ENCODE measurements at places on chromosomes 3 and 15.

GRCh38 chr3:188108703-188109412, 45.1 kb upstream of the LPP start:
- DNase-seq = no peak

- peak; percentile 1 for DNase-seq
These were observed 59.2 kb downstream of the USP50 start for GRCh38 chr15:50487287-50487686.

DNA sequence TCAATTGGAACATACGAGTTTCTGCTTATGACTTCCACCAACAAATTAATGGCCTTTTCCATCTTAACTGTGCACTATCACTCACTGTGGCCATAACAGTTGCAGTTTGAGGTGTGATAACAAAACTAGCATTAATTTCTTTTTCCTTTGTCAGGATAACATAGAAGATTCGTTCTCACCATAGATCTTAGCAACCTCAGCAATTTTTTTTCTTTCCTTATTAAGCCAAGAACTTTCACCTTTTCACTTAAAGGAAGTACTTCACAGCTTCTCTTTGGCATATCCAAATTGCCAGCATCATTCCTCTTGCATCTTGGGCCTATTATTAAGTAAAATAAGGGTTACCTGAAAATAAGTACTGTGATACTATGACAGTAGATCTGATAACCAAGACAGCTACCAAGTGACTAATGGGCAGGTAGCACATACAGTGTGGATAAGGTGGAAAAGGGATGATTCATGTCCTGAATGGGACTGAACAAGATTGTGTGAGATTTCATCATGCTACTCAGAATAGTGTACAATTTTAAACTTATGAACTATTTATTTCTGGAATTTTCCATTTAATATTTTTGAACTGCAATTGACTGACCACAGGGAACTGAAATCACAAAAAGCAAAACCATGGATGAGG, 46.6 kb downstream of the CEP70 start:
- no peak for DNase-seq

GRCh38 chr3:56860939-56861338, 59.2 kb upstream of the ARHGEF3 start:
- no peak for DNase-seq

DNA sequence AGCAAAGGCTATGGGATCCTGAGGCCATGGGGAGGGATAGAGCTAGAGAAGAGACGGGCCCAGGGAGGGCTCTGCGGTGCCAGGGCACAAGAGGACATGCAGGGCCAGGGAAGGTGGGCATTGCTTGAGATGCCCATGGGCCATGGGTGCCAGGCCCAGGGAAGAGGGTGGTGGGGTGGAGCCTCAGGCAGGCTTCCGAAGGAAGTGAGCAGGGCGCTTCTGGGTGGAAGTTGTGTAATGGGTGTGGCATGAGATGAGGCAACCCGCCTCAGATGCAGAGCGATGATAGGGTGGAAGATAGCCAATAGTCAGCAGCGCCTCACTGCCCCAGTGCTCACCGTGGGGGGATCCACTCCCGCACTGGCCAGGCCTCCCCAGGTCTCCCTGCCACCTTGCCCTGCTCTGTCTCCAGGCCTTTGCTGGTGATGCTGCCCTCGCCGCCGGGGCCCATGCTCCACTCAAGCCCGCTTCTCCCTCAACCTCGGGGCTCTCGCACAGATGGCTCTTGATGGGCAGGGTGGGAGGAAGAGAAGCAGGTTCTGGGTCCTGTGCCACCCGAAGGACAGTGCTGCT, 51.4 kb downstream of the DNAJB8 start:
- no peak for DNase-seq

DNA sequence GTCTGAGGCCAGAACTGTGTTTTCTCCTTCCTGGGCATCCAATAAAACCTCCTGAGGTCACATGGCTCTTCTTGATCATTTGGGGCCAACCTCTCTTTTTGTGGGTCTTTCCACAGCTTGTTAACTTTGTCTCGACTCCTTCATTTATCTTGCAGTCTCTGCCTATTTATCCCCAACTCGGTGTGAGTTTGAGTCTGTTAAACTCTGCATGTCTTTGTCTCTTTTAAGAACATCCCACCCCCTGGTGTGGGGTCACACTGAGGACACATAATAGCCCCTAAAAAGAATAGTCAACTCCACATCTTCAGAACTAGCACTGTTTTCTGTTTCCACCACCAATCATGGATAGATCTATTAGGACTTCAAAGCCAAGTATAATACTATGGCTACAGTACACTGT, 187.2 kb downstream of the TLE3 start:
- DNase-seq = no peak

DNA sequence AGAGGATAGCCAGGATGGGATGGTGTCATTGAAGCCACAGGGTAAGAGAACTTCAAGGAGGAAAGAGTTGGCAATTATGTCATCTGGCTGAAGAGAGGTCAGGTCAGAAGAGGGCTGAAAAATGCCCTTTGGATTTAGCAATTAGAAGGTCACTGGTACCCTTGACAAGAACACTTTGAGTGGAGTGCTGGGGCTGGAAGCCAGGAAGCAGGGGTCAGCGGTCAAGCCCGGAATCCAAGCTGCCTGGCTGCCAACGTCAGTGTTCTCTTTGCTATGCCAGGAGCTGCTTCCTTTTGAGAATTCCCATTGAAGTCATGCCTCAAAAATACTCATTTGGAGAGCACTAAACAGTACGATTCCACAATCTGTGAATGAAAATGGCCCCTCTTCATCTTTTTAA, 386.5 kb downstream of the SHQ1 start:
- DNase-seq = no peak

GRCh38 chr3:103657756-103658155, 1222.9 kb downstream of the ZPLD1 start:
- no peak for DNase-seq
